Activated CD4-positive, CD25-positive, alpha-beta regulatory T cell treated with anti-CD3 and anti-CD28 coated beads, Interleukin-2, amount 50 U/mL, for 16 hours (primary cell): ENCODE measurements at places on chromosomes 3 and 15.

GRCh38 chr3:108145578-108145977 is 54.7 kb upstream of the CD47 start:
- DNase-seq, result no peak

DNA sequence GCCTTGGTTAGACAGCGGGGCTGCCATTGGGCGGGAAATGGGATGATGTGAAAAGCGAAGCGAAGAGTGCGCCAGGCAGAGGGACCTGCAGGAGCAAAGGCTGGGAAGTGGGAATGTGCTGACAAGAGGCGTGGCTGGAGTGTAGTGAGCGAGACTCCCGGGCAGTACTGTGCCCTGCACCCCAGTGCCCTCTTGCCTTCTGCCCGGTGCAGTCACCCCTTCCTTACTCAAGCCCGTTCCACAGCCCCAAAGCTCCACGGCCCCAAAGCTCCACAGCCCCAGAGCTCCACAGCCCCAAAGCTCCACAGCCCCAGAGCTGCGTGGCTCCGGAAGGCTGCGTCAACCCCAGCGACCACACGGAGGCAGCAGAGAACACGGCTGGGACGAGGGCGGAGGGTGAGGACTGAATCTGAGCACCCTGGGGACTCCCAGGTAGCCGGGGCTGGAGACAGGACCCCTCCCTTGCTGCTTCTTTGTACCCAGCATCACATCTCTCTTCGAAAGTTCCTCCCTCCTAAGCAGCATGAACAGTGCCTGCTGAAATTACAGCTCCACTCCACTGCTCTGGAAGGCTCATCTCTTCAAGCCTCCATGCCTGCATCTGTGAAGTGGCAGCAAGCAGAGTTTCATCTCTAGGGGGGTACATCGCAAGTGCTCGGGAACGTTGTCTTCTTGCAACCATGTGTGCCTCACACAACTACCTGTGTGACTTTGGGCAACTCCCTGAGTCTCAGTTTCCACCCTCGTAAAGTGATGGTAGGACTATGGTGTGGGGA is 108.9 kb downstream of the FBLN2 start:
- no peak for DNase-seq

DNA sequence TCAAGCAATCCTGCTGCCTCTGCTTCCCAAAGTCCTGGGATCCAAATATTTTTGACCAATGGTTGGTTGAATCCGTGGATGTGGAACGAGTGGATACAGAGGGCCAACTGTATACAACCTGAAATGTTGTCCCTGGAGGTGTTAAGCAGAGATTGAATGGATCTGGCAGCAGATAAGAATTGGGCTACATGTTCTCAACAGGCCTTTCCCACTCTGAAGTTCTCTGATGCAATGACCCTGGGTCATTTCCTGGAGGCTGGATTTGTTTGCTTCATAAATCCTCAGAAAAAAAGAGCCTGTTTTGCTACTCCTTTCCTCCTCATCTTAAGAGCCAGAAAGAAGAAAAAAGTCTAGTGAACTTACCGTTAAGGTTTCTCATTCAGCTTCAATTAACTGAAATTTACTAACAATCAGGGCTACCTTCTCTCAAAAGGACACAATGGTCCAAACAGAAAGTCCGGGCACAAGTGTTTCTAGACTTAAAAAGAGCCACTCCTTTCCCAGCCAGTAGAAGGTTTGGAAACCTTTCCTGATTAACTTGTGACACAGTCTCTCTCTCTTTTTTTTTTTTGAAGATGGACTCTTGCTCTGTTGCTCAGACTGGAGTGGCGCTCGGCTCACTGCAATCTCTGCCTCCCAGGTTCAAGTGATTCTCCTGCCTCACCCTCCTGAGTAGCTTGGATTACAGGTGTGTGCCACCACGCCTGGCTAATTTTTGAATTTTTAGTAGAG is 6.5 kb downstream of the ARHGEF3 start:
- DNase-seq, result no peak

DNA sequence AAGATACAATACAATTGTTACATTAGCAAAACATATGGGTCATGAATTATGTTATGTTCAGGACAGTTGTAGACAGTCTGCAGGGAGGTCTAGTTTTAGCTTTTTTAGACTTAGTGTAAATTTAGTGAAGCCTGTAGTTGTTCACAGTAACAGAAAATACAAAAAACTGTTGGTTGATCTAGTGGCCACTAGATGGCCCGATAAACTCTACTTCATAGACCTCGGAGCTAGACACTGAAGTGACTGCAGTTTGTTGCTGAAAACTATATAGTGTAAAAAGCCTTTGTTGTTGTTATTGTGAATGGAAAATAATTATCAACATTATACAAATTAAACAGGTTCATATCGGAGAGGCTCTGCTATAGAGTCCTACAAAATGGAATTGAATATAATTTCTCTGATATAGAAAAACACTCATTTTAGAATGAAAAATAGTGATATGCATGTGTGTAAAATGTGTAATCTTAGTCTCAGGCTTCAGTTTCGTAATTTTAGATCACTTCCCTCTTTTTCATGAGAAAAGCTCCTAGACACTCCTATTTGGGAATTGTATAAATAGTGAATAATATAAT is 18.3 kb downstream of the MAGEL2 start:
- no peak for DNase-seq

GRCh38 chr15:101497484-101498034 is 8.1 kb upstream of the PCSK6 start:
- DNase-seq, result no peak

DNA sequence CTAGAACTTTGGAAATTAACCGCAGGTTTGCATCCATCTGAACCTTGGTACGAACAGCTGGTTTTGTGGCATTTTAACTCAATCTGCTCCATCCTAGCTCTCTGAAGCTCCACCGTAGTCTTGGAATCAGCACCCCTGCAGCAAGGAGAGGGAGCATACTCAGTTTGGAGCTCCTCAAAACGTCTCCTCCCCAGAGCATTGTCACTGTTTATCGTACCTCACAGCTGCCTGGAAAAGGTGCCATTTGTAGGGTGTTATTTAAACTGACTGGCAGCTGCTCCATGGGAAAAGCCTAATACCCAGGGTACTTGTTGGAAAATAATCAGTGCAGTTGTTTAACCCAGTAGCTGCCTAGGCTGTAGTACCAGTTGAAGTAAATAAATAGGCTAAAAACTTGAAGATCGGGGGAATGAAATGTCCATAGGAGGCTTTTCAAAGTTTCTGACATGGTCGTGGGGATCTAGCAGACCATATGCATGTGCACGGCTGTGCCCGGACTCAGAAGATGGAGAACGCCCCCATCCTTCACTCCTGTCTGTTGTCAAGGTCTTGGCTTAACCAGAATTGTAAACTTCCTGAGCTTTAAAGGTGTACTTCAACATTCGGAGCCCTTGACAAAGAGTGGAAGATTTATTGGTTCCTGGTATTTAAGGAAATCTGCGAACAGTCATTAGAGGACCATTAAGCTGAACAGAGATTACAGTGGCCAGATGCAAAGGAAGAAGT is 43.9 kb downstream of the GHSR start:
- DNase-seq, result no peak

DNA sequence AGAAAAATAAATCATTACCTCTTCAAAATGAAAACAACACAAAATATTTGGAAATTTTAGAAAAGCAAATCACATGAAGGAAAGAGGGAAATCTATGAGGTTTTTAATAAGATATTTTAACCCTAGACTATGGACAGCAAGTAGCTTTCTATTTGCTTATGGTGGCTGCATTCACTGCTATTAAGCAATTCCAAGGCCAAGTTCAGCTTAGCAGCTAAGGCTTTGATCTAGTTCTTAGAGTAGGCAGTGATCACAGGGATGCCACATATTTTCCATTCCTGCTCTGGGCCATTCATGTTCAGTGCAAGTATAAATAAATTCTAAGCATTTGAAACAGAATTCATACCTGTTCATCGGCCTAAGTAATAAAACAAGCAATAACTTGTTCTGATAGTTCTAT is 235.3 kb downstream of the CDIN1 start:
- DNase-seq, result no peak

DNA sequence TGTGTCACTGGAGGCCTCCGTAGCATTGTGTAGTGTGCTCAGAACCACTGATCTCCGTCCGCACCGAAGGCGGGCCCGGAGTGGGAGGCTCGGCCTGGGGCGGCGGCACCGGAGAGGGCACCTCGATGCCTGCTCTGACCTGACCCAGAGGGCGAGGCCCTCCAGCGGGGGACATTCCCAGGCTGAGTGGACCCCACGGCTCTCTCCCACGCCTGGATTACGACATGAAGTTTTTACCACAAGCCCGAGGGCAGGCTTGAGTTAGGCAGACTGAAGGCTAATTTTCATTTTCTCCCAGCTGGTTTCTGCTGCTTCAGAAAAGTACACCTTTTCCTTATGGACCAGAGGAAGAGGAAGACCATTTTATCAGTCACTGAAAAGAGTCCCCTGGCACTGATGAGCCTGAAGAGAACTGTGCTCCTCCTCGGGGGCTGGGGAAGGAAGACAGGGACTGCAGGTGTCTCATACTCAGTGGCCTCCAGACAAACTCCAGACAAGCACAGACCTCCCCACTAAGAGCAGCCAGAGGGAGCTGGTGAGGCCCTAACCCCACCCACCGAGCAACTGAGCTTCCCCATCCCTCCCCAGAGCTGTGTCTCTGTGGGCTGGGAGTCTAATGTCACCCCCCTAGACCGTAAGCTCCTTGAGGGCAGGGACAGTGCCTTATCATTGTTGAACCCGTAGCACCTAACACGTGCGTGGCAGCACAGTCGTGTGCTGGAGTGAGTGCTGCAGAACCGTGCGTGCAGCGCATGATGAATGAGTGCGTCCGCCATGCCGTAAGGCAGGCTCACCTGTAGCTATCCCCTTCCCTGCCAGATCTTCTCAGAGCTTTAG is 74.5 kb upstream of the BLM start:
- no peak for DNase-seq

DNA sequence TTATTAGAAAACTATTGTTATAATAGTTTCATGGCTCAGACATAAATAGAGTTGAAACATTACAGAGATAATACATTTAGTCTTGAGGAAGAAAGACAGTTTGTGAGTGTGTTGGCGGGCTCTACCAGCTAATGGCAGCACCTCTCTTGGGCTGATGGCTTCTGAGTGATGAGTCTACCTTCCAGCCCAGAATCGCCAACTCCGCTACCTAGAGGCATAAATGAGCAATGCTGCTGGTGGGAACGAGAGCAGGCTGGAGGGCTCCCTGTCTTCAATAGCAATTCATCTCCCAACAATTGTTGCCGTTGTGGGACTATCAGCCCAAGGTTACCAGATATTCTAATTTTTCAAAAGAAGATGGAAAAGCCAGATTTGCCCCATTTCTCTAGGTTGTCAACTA is 388.7 kb downstream of the FOXP1 start:
- DNase-seq, result no peak

DNA sequence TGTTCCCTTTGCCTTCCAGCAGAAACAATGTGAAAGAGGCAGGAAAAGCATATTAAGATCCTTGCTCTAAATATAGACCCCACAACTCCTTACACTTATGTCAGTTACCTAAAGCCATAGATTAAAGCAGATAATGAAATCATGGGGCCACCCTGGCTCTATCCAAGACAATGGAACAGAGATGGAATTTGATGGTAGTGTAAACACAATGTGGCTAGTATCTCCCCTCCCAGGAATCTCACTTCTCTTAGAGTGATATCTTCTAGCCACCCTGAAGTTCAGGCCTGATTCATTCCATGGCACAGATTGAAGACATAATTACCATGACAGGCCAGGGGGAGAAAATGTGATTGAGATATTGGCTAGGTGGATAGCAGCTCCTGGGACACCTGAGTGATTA is 32.6 kb downstream of the GALNT15 start:
- DNase-seq, result no peak

DNA sequence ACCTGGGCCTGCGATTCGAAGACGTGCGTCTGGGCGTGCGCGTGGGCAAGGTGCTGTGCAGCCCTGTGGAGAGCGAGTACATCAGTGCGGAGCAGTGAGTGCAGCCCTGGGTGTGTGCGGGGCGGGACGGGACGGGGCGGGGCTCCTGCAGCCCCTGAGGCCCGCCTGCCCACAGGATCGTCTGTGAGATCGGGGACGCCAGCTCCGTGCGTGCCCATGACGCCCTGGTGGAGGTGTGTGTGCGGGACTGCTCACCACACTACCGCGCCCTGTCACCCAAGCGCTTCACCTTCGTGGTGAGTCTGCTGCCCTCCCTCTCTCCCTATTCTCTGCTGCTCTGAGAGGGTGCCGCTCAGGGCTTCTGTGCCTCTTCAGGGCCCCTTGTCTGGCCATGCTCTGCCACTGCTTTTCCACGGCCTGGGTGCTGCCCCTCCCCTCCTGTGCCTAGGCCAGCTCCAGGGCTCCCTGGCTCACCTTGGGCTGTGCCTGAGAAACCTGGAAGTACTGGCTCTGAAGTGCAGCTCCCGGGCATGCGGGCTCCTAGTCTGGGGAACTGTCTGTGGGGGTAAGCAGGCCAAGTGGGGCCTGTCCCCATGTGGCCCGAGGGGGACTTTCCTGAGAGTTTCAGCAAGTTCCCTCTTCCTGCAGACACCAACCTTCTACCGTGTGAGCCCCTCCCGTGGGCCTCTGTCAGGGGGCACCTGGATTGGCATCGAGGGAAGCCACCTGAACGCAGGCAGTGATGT is 31.8 kb downstream of the PLXNA1 start:
- DNase-seq, result no peak

DNA sequence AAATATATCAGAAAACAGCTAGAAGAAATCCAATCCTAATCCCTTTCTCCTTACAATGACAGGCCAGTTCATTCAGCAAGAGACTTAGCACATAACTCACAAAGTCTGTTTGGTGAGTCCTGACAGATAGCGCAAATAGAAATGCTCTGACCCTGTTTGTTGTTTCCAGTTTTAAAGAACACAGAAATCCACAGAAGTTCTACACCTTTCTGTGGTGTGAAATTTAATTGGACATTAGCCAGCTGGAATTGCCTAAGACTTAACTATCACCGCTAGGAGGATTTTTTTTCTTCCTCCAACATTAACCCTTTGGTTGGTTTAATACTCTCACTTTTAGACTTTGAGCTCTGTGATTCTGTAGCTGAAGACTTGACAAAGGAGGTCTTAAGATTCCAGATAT is 30.8 kb downstream of the HDC start:
- DNase-seq, result no peak

GRCh38 chr3:153043729-153044328 is 118.2 kb upstream of the RAP2B start:
- DNase-seq, result no peak

- no peak for DNase-seq
Observed at GRCh38 chr3:74134831-74135230, 479.6 kb downstream of the CNTN3 start.

- DNase-seq, result no peak
Observed at GRCh38 chr3:7436542-7436941, 575.6 kb downstream of the GRM7 start.
